ENCODE measurements at places on chromosomes 2 and 18.

DNA sequence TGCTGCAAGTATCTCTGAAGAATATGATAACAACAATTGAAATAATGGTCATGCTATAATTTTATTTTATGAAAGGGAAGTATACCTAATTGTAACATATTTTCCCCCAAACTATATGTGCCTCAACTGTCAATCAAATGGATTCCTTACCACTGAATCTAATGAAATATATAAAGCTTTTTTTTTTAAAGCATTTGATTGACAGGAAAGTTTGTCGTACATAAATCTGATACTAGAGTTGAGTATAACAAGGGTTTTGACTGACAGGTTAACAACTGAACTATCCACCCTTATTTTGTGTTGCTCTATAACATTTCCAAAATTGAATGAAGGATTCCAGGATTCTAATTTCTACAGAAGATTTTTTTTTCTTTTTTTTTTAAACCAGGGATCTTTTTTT is 1333.3 kb upstream of the SLC39A10 start:
- DNase-seq = no peak

- no peak for DNase-seq
Observed at GRCh38 chr2:74076074-74076470, 71.6 kb downstream of the BOLA3 start.

- DNase-seq = no peak
Observed at GRCh38 chr2:68521037-68521436, 53.7 kb downstream of the APLF start.

- DNase-seq = no peak
Observed at GRCh38 chr2:68745006-68745405, 10.4 kb downstream of the ARHGAP25 start.

GRCh38 chr2:67865917-67866316 is 196.9 kb downstream of the C1D start:
- DNase-seq = no peak

DNA sequence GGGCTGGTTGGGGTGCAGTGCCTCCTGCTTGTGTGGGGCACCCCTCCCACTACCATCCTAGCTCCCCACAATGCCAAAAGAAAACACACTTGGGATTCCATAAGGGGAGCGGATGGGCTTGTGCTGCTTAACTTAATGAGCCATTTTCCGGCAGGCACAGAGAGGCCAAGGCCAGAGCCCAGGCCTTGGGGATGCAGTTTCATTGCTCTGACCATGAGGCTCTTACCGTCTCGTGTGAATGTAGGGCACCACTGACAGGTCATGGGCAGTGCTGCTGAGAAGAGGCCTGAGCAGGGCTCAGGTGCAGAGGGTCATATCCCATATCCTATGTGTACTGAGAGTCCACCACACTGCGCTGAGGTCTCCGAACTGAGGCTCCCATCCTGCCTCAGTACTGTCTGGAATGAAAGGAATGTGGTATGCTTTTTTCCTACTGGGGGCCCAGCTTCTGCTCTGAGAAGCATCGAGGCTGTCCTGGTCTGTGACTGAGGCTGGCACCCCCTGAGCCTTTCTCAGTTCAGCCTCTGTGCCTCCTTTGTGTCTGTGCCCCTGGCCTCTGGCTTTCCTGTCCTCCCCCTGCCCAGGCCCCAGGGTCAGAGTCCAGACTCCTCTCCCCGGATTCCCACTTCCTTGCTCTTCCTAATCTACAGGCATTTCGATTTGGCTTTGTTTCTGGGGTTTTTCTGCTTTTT is 45.2 kb upstream of the MAPRE3 start:
- no peak for DNase-seq

- no peak for DNase-seq
Observed at GRCh38 chr2:180208841-180209240, 201.7 kb upstream of the CWC22 start.

Data from stimulated activated CD8-positive, alpha-beta memory T cell treated with anti-CD3 and anti-CD28 coated beads, Interleukin-12 subunit alpha, Interleukin-12 subunit beta, amount 100 ng/mL, for 1 hour (primary cell).